ENCODE measurements at places on chromosomes 4 and X.

DNA sequence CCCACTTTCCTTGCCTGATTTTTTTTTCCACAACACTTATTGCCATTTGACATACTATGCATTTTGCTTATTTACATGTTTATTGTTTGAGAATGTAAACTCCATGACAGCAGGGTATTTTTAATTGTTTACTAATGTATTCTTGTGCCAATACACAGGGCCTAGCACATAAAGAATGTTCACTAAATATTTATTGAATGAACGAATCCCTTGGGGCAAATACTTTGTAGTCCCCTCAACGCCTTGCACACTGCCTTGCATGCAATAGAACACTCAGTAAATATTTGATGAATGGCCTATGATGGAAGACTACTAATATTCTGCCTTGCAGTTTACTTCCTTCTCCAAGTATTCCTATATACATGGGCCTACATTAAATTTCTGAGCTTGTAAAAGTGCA is 1.4 kb upstream of the PRPS1 start:
- DNase-seq: no peak

DNA sequence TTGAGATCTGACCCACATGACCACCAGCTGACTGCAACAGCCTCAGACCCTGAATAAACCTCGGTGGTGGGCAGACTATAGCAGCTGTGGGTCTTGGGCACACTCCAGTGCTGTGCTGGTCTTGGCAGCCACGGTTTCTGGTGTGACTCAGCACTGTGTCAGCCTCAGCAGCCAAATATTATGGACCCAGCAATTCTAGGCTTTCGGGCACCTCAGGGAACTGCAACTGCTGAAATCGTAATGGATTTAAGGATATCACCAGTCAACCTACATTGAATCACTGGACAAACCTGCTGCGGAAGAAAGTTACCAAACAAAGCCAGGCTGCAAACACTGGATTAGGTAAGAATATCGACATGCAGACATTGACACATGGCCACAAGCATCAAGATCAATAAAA is 10.5 kb upstream of the UBE2NL start:
- DNase-seq: no peak

DNA sequence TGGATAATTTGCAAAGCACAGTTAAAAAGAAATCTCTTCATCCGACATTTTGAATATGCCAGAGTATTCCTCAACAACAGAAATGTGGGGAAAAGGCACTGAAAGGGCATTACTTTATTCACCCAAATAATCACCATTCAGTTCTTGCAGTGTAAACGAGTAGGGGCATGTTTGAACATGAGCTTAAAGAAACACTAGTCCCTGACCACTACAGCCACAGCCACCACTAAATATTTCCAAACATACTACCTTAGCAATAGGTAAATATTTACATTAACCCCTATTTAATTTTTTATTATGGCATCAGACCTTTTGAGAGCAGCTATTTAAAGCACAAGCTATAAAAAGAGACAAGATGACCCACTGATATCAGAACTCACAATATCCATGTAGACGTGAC is 27.6 kb downstream of the MCF2 start:
- DNase-seq: no peak

- DNase-seq: no peak
Measured at GRCh38 chr4:53676402-53676871, 85.2 kb upstream of the LNX1 start.

- no peak for DNase-seq
Measured at GRCh38 chr4:180615746-180616145, 1627.5 kb upstream of the TENM3 start.

GRCh38 chrX:107978071-107978470 is 4.1 kb downstream of the TEX13B start:
- no peak for DNase-seq

DNA sequence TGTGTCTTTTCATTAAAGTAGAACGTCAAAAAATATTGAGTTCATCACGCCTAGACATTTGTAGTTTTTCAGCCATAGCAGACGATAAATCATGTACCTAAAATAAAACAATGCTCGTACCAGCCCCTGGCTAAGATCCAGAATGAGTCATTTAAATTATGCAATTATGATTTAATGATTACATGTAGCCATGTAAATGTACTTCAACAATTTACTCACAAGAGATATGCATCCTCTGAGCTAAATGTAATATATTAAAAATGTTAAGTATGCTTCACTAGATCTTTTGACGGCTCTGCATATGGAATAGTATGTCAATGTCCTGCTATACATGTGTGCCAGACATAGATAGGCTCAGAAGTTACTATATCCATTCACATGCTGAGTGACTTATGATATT is 1077.8 kb downstream of the ARAP2 start:
- no peak for DNase-seq

DNA sequence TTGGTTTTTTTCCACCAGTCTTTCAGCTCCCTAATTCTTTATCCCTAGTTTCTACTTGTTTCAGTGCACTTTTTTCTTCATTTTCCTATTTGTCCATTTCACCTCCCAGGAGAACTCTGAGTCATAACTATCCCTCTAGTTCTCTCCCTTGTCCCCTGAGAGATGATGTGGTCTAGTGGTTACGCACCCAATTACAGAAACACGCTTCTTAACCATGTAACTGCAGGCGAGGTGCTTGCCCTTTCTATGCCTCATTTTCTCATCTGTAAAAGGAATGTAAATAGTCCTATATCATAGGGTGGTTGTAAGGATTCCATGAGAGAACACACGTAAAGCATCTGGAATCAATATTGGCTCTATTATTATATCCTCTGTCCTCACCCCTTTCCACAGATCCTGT is 8.8 kb upstream of the GRPR start:
- no peak for DNase-seq

DNA sequence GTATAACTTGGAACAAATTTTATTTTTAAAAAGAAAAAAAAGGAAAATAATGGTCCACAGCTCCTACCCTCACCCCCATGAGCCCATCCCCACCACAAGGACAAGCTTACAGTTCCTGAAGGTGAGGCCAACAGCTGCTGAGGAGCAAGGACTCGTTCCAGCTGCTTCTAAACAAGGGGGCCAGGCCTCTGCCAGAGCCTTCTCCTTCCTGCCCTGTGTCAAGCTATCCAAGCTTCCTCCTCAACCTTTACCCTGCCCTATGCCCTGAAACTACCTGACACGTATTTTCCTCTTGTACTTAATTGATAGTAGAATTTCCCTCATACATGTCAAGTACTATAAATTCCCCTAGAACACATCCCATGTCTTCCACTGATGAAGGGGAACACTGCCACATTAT is 8.8 kb downstream of the SH3D19 start:
- DNase-seq: no peak

- no peak for DNase-seq
Measured at GRCh38 chr4:120071192-120071795, 4.6 kb upstream of the MAD2L1 start.

DNA sequence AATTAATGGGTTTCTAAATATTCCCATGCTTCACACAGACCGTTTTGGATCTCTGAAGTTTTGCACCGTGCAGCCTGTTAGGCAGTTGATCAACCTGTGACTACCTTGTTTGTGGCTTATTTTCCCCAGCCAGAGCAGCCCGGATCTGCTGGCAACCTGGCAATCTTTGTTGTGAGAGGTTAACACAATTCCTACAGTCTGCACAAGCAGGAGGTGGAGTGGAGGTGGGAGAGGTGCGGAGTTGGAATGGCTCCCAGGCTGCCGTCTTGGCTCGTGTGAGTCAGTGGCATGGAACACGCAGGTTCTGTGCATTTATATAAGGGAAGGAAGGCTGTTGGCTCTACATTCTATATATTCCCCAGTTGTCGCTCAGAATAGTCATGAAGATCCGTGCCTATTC is 70.9 kb upstream of the STOX2 start:
- DNase-seq: no peak

DNA sequence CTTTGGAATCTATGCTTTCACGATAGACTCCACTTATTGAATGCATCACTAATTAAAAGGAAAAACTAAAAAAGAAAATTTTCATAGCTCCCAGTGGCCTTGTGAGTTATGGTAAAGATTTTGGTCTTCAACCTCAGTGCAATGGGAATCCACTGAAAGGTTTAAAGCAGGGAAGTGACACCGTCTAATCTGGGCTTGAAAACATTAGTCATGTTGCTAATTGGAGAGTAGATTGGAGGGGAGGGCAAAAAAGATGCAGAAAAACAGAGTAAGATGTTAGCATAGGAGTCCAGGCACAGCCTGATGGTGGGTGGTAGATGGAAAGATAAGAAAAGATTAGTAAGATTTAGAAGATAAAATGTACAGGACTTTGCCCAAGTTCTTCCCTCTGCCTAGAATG is 633.1 kb upstream of the FTHL17 start:
- no peak for DNase-seq

DNA sequence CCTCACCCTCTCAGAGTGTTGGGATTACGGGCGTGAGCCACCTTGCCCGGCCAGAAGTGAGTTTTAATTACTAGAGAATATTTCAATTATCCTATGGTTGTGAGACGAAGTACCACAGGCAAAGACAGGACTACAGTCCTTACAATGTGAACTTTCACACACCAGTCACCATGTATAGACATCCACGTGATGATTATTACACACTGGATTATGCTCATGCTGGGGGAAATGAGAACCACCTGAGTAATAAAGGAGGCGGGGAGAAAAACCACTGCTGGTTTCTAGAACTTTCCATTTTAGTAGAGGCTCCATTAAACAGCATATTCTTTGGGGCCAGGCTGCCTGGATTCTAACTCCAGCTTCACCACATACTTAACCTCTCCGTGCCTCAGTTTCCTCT is 42.5 kb upstream of the TLR2 start:
- DNase-seq: no peak

- no peak for DNase-seq
Measured at GRCh38 chr4:10534820-10535219, 77.6 kb upstream of the ZNF518B start.

DNA sequence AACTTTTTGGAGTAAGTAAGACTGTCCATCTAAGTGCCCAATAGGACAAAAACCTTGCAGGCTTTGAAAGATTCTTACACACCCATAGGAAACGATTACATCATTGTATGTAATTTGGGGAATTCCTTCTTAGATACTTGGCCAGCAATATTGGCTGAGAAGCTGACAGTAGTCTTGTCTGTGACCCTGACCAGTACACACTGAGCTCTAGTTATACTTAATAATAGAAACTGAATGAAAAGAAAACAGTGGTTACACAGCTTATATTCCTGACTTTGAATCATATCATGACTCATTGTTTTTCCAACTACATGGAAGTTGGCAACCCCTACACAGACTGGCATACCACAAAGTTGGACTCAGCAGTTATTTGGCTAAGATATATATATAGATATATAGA is 7.1 kb upstream of the TLR2 start:
- DNase-seq: no peak

DNA sequence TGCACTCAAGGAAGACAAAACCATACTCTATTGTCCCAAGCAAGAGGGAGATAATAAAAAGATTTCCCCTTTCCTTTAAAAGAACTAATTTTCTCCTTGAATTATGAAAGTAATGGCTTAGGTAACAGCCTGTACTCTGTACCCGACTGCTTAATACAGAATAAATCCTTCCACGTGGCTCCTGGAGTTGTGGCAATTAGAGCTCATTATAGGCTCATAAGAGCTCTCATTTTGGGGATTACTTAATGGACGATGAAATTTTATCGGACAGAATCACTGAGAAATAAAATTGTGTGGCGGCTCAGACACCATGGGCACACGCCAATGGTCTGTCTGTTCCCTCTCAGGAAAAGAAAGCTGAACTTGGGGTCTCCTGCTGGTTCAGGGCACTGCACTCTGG is 2.8 kb upstream of the GSX2 start:
- DNase-seq: no peak

DNA sequence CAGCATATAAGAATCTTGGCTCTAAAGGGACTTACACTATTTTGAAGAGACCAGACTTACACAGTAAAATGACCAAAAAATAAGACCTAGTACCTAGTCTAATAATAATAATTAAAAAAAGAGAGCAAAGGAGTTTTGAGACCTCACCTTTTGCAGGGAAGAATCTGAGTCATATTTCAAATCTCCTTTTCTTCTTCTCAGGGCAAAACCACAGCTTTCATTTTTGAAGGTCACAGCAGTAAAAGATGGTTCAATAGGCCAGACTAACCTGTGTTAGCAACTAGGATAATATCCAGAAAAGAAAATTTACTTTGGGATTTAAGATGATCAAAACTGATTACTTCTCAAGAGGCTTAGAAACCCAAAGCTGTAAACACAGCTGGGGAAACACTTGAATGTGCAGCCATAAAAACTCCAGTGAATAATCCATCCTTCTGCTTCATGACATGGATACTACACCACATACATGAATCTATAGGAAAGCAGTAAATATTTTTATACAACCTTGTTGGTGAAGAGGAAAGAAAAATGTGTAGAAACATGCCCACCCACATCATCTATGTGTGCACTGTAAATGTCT is 25.9 kb upstream of the LNX1 start:
- no peak for DNase-seq

GRCh38 chrX:97619499-97619898 is 735.8 kb downstream of the RPA4 start:
- DNase-seq: no peak

DNA sequence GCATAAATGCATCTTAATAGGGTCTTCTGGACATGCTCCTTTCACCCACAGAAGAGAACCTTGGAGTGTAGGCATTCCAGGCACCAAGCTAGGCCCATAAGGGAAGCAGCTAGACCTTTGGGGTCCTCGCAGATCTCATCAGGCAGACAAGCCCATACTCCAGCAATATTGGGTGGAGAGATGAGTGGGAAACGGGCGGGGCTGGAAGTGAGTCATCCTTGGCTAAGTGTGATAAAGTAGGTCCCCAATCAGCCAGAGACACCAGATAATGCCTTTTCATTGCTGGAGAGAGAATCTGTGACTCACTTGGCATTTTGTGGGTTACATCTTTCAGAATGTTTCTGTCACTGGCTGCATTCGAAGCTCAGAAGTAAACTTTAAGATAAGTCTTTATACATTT is 133.3 kb upstream of the MBNL3 start:
- no peak for DNase-seq

DNA sequence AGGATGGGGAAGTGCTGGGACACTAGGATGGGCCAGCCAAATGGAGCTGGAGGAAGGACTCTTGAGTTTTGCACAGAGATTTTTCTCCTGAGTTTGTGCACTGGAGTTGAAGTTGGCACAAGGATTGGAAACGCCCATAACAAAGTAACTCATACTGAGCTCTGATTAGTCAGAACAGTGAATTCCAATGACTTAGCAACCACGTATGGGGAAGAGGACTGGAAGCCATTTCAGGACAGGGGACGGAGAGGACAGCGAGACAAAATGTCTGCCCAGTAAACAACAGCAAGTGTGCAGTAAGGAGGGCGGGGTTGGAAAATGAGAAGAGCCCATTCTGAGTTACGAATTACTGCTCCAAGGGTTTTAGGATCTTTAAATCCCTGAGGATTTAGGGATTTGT is 5.9 kb downstream of the RIPPLY1 start:
- no peak for DNase-seq

DNA sequence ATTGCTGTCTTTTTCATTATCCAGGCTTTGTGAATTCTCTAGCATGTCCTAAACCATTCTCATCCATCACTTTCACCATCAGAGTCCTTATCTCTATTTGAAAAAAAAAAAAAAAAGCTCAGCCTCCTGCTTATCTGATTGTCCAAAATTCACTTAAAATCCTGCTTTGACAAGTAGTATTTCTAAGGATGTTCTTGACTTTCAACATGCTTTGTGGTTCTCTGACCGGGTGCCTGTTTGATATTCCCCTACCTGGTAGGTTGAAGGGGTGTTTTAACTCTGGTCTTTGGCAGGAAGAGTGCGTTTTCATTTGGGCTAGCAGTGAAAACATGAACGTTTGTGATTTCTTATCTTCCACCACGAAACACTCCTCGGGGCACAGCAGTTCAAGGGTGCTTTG is 17.3 kb upstream of the BBS12 start:
- no peak for DNase-seq

GRCh38 chrX:65331371-65331770 is 203.2 kb downstream of the LAS1L start:
- DNase-seq: no peak
